ENCODE measurements at places on chromosomes 1 and 21.
A peak's percentile ranks its signal among the peaks of the same experiment; 100 is the strongest.

DNA sequence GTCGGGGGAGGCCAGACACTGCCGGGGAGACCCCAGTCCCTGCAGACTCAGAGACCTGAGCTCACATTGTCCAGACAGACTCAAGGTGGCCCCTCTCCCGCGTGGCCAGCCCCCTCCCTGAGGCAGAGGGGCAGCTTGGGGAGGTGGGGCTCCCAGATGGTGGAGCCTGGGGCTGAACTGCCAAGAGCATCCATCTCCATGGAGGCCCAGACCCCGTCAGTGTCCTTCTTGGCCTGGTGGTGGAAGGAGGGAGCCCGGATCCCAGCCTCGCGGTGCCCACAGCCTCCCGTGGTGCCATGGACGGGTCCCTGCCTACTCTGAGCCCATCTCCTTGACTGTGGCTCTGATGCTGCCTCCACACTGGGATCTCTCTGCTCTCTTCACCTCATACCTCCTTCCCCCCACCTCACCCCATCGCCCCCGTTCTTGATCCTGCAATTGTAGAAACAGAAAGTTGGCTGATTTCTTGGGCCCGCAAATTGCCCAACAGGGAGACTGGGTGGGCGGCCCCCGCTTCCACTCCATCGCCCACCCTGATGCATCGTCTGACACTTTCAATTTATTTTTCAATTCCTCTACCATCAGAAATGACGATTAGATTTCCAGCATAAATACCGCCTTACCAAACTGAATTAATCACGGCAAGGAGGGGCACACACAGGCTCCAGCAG lies 348.9 kb downstream of the MATN1 start:
- DNase-seq, result no peak

- no peak for DNase-seq
Measured at GRCh38 chr1:8678673-8679394, 138.6 kb downstream of the RERE start.

GRCh38 chr1:62425041-62425440 lies 11.8 kb upstream of the USP1 start:
- DNase-seq, result no peak

DNA sequence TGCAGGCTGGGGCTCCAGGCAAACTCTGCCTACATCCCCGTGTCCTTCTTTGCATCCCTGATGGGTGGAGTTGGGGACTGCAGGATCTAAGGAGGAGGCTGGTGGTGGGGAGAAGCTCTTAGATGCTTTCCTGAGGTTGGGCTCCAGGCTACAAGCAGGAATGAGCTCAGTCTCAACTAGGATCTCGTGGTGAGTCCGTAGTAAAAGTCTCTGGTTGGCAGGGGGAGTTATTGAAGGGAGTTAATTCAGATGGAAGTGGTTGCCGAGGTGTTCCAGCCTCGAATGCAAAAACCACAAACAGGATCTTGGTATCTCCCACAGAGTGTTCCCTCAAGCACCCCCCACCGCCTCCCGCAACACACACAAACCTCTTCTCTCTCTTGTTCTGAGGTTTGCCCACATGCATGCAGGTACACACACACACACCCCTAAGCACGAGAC lies 35.0 kb downstream of the TMCC2 start:
- no peak for DNase-seq

DNA sequence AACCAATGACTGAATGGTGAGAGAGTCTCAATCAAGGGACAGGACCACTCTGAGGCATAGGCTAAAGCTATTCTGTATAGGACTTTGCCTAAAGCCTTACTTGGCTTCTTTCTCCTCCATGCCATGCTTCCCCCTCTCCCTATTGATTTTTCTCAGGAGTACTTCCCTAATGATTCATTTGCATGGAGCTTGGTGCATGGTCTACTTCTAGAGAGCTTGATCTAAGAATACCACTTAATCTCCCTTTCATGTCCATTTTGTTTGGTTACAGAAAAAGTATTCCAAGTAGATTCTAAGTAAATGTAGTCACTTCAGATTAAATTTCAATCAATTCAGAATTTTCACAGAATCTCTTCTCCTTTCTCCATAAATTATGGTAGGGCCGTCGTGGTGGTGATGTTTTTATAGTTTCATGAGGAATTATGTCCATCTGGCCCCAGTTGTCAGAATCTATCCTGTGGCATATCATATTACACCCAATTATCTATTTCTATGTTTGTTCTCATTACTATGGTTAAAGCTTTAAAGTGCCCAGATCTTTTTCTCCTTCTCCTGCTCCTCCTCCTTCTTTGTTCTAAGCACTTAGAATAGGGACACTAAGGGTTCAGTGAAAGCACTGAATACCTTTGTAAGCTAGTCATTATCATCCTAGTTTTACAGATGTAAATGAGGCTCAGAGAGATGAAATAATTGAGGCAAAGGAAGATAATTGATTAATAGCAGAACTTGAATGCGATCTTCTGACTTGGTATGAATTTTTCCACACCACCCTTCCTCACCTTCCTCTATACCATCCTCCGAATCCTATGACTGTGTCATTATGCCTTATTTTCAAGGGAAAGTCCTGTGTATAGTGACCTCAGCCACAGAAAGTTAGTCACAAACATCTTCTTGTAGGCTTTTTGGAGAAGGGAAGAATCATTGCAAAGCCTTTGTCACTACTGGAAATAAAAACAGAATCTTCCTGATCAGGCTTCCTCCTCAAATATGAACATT lies 85.6 kb upstream of the ZRANB2 start:
- DNase-seq, result no peak

DNA sequence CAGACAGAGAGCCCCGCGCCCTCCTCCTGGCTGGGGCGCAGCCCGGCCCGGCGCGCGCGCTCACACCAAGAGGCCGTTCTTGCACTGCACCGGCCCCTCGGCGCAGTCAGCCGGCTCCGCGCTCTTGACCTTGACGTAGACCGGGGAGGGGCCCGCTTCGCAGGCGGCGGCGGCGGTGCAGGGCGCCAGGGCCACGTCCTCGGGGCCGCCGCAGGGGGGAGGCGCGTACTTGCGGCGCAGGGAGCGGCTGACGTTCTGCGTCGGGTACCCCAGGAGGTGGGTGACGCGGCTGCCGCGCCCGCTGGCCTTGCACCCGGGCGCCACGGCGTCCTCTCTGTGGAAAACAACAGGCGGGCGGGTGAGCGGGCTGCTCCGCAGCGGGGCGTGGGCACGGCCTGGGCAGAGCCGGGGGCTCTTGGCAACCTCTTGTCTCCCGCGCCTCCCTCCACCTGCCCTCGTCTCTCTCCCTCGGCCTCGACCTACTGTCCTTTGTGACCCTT lies 7.7 kb downstream of the VSIG8 start:
- DNase-seq, result peak; percentile 82

DNA sequence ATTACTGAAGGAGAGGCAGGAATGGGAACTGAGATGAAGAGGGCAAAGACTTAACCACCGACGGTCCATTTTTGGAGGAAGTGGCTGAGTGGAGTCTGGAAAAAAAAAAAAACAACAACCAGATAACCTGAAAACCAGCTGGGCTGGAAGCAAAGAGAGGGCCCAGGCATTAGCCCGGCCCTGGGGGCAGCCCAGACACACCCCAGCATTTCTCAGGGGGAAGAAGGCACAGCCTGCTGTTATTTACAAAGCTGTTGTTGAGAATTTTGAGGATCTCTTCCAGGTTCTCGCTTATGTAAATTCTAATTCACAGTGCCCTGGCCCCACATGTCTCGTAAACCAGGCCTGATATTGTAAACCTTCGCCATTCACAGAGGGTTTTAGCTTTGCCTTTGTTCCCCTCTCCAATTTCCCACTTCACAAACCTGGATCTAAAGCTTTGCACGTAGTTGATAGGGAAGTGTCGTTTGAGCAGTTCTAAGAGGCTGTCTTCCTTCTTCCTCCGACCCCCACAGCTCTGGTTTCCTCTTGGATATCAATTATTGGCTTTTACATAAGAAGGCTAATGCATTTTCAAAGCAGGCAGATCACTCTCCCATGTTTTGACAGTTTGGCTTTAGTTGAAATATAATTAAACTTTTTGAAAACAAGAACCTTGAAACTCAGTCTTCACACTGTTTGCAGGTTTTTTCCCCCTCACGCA lies 161.8 kb upstream of the IRF2BP2 start:
- no peak for DNase-seq

GRCh38 chr1:54378157-54378873 lies 27.9 kb downstream of the SSBP3 start:
- no peak for DNase-seq

- DNase-seq, result no peak
Measured at GRCh38 chr1:997993-998744, 1.7 kb downstream of the HES4 start.
